ENCODE measurements at places on chromosomes 3 and 15.

- no peak for DNase-seq
Observed at GRCh38 chr15:51119120-51119519, 24.4 kb upstream of the TNFAIP8L3 start.

DNA sequence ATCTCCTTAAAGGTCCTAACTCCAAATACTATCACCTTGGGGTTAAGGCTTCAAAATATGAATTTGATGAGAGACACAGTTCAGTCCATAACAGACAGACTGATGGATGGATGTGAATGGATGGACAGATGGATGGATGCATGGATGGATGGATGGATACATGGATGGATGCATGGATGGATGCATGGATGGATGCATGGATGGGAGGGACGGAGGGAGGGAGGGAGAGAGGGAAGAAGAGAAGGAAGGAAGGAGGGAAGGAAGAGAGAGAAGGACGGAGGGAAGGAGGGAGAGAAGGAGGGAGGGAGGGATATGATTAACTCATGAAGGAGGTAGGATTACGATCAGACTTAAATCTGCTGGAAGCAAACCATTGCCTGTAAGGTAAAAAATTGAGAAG is 192.4 kb downstream of the LRRN1 start:
- DNase-seq: no peak

DNA sequence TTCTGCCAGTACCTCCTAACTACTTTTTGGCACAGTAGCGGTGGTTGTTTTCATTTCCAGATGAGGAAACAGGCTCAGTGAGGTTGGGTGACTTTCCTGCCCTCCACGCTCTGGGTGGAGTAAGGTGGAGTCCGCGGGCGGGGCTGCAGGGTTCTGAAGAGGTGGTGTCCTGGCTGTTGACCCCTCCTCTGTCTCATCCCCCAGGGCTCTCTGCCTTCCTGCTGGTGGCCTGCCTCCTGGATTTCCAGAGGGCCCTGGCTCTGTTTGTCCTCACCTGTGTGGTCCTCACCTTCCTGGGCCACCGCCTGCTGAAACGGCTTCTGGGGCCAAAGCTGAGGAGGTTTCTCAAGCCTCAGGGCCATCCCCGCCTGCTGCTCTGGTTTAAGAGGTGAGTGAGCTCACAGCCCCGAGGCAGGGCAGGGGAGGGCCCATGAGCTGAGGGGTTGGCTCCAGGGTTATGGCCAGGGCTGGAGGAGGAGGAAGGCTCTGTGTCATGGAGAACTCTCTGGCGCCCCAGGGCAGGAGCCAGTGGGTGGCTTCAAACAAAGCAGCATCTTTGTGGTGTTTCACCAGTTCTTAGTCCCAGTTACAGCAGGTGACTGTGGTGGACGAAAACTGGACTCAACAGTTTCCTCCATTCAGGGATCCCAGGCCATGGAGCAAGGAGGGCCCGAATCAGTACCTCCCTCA is 10.4 kb downstream of the SLC28A1 start:
- no peak for DNase-seq

DNA sequence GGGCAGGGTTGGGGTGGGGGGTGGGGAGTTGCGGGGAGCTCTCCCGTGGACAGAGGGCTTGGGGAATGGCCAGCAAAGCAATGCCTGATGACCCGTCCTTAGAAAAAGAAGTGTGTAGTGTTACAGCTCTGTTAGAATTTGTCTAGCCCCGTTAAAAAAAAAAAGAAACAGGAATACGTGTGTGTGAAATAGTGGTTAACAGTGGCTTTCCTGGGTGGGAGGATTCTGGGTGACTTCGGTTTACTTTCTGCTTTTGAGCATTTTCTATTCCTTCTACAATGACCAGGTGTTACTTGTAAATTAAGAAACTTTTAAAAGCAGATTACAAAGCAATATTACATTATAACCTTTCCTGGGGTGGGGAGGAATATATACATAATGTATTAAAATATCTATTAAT is 25.0 kb downstream of the H1-8 start:
- no peak for DNase-seq

- DNase-seq: no peak
Observed at GRCh38 chr3:3189102-3189727, 9.7 kb upstream of the CRBN start.

DNA sequence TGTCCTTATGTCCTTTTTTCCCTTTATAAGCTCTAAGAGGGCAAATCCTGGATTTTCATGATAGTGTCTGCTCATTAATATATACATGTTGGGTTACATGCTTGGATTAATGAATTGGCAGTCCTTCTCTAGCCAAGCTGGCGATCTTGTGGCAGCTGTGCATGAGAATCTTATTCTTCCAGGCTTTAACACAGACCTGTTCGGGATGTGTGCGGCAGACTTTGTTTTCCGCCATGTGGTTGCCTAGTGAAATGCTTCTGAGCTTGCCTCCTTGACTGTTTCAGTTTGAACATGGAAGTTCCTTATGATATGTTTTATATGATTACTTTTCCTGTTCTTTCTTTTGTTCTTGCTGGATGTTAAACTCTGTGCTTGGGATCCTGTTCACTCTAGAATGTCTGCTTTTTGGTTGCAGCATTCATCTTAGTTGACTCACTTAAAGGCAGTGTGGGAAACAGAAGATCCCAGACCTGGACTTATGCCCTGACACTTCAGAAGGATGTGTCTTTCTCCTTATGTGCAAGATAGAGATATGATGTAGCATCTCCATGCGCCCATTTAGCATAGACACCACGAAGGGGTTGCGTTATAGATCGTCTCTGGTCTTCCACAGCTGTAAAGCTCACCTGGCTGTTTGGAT is 7.2 kb downstream of the CHCHD6 start:
- no peak for DNase-seq

DNA sequence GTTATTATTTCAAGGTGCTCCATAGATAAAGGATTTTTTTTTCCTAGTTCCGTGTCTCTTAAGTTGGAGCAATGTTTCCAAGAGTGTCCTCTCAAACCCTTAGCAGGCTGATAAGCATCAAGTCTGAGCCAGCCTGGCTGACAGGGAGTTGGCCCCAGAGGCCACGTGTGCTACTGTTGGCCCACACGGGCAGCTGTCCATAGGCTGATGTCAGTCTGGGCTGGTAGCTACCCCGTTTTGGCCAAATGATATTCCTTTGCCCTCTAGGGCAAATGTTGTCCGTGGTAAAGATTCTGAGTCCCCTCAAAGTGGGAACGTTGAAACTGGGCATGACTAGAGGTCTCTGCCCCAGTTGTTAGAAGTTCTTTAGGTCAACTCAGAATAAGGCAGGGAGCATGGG is 99.4 kb downstream of the FLNB start:
- no peak for DNase-seq

- no peak for DNase-seq
Observed at GRCh38 chr3:110929816-110930215, 141.8 kb upstream of the NECTIN3 start.

- no peak for DNase-seq
Observed at GRCh38 chr15:83655237-83655616, 1.3 kb downstream of the ADAMTSL3 start.

DNA sequence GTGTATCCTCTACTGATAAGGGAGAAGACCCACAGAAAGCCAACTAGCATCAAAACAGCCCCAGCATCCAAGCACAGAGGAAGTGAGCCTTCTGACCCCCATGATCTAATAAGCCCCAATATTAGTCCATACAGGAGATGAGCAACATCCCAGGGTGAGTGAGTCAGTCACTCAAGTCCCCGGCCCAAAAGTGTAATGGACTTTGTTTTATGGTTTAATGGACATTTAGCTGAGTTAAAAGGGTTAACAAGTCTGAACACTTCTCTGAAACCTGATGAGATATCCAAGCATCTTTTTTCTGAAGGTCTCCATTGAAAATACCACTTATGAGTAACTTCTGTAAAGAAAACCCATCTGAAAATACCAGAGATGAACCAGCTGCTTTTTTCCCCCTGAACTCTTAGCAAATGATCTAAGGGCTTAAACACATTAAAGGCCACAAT is 115.6 kb downstream of the GREM1 start:
- DNase-seq: no peak

DNA sequence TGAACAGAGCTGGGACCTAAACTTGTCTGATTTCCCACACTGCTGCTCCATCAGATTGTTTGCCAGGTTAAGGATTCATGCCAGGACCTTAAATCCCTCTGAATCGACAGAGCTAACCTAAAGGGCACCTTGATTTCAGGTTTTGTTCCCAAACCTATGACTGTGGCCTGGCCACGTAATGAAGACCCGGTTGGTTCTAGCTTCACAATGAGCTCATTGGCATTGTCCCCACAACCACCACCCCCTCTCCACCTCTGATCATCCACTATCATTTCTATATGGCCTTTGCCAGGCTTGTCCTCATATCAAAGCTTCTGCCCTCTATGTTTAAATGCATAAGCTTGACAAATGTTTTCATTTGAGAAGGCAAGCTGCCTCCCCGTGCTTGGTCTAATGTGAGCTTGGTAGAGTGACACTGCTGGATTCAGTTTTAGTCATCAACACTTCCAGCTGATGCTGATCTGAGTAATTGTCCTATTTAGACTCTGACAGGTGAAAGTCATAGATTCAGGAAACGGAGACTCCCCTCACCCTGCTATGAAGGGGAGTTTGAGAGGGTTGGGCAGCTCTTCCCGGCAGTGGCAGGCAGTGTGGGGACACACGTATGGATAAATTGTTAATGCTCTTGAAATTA is 407.1 kb upstream of the CFAP20DC start:
- no peak for DNase-seq

DNA sequence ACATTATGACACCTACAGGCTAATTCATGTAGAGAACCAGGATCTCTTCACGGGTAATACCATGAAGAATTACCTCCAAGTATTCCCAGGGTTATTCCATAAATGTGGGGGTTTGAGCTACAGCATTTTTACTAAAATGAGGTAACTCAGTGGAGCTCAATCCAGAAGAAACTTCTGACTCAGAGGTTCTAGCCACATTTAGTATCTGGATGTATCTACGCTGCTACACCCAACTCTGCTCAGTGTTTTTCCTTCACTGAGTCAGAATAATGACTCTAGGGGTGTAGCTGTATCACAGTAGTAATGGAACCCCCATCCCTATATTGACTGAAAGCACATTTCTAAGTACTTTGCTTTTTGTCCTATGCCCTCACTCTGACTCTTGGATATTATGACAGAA is 52.4 kb downstream of the COPS2 start:
- no peak for DNase-seq

GRCh38 chr15:67003586-67003985 is 61.8 kb upstream of the SMAD3 start:
- no peak for DNase-seq

- DNase-seq: no peak
Observed at GRCh38 chr3:13621381-13622221, 72.7 kb downstream of the FBLN2 start.

GRCh38 chr3:84943379-84943778 is 15.4 kb upstream of the CADM2 start:
- DNase-seq: no peak

GRCh38 chr3:160001148-160001760 is 12.6 kb downstream of the IL12A start:
- DNase-seq: no peak

DNA sequence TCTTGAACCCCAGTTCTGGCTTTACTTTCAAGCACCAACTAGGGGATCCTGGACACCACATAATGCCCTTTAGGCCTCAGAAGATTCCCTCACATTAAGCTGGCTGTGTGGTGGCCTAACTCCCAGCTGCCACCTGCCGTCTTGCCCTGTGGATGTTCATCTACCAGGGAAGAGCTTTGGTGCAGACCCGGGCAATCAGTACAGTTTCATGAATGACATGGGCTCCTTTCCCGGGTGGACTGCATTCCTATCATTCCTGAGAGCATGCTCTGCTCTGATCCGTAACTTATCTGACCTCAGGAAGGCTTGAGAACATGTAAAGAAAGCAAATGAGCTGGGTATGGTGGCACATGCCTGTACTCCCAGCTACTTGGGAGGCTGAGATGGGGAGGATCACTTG is 50.0 kb upstream of the GSK3B start:
- no peak for DNase-seq

- DNase-seq: no peak
Observed at GRCh38 chr3:41288785-41289184, 89.5 kb downstream of the CTNNB1 start.

DNA sequence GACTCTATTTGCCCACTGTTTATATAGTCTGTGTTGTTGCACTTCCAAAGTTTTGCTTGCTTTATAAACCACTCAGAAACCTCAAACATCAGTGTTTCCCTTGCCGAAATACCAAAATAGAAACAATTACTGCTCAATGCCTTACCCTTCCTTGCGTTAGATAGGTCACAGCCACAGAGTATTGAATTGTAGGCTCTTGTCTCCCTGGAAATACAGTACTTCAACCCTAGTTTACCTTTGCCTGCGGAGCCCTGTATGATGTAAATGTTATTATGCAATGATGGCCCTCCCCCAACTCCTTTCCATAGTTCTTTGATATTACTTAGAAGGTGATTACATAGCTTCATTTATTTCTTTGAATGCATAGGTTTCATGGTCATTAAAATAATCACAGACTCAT is 44.2 kb downstream of the SOX2 start:
- no peak for DNase-seq

GRCh38 chr15:40914486-40914885 is 14.7 kb upstream of the DLL4 start:
- DNase-seq: no peak

GRCh38 chr3:136783708-136784191 is 31.6 kb upstream of the STAG1 start:
- DNase-seq: no peak

DNA sequence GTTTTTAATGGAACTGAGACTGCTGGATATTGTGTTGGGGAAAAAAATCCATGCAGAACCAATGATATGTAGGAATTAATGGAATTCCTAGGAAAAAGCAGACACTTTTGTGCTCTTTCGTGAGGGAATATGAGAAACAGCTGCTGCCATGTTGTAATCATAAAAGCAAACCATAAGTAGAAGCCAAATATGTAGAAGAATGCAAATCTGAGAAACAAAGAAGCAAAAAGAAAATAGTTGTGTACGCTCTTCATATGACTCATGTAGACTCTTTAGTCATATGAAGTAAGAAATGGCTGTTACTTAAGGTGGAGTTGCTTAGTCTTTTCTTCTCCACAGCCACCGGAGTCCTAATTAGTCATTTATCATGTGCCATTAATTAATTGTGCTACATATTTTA is 298.6 kb upstream of the ZNF717 start:
- no peak for DNase-seq

Data from GM12892 (cell line).